ENCODE measurements at places on chromosomes 6 and 20. TPM values are rescaled to one million over a fixed set of nuclear protein-coding genes. Genes with fewer than 3 reads are reported as not detected.
A peak's percentile ranks its signal among the peaks of the same experiment; 100 is the strongest.

The CRIP3 gene
- total RNA-seq: 0.83 TPM

GRCh38 chr20:57714409-57715267, 4.8 kb upstream of the PMEPA1 start:
- peak; percentile 45 for DNase-seq

The EDN3 gene
- 3.6 TPM for total RNA-seq

The NFKBIE gene
- total RNA-seq: 20.1 TPM

The BPIFB4 gene
- total RNA-seq: not detected

DNA sequence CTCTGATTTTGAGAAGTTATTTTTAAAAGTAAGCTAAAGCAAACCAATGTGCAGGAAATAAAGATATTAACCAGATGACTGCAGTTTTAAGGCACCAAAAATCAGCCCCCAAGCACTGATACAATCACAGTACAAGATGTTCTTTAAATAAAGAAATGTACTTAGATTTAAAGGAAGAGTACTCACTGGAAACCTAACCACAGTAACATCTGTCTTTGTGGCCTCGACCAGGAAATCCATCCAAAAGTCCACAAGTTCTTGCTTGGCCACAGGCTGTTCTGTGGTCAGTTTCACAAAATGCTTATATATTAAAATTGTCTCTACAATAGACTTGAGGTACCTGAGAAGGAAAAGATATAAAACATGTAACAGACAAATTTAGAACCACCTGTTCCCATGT, 105.9 kb upstream of the MAP7 start:
- no peak for DNase-seq

The OXT gene
- not detected for total RNA-seq

GRCh38 chr6:16700202-16700915, 60.9 kb downstream of the ATXN1 start:
- no peak for DNase-seq

GRCh38 chr20:18637224-18637623, 49.4 kb downstream of the DTD1 start:
- DNase-seq: no peak

DNA sequence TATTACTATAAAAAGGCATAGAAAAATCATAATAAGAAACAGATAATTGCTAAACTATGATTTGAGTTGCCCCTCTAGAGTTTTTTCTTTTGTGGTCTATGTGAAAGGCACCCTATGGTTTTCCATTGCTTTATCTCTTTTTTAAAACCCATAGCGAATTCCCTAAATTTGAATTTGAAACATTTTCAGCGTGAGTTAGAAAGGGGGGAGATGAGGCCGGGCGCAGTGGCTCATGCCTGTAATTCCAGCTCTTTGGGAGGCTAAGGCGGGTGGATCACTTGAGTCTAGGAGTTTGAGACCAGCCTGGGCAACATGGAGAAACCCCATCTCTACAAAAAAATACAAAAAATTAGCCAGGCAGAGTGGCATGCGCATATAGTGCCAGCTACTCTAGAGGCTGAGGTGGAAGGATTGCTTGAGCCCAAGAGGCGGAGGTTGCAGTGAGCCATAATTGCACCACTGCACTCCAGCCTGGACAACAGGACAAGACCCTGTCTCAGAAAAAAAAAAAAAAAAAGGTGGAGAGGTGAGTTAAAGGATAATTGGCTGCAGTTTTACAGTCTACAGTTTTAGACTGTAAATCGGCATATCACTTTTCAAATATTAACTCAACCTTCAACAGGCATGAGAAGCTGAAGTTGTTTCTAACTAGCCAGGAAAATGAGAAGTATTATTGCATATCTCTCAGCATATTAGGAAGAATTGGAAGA, 46.3 kb downstream of the SHLD1 start:
- no peak for DNase-seq

- DNase-seq: peak; percentile 24
Measured at GRCh38 chr6:134373282-134373922, 55.5 kb upstream of the SGK1 start.

The KCNQ2 gene
- total RNA-seq: 0.28 TPM

- DNase-seq: no peak
Measured at GRCh38 chr6:88989215-88989614, 25.8 kb upstream of the RNGTT start.

- DNase-seq: no peak
Measured at GRCh38 chr6:81859884-81860283, 107.4 kb upstream of the TENT5A start.

DNA sequence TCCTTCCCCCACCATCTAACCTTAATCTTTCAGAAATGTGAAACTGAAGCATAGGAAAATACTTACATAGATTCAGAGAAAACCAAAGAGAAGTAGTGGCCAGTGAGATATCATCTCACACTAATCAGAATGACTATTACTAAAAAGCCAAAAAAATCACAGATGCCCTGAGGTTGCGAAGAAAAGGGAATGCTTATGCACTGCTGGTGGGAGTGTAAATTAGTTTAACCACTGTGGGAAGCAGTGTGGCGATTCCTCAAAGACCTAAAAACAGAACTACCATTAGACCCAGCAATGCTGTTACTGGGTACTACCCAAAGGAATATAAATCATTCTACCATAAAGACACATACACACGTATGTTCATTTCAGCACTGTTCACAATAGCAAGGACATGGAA, 9.2 kb upstream of the PREX1 start:
- DNase-seq: no peak

DNA sequence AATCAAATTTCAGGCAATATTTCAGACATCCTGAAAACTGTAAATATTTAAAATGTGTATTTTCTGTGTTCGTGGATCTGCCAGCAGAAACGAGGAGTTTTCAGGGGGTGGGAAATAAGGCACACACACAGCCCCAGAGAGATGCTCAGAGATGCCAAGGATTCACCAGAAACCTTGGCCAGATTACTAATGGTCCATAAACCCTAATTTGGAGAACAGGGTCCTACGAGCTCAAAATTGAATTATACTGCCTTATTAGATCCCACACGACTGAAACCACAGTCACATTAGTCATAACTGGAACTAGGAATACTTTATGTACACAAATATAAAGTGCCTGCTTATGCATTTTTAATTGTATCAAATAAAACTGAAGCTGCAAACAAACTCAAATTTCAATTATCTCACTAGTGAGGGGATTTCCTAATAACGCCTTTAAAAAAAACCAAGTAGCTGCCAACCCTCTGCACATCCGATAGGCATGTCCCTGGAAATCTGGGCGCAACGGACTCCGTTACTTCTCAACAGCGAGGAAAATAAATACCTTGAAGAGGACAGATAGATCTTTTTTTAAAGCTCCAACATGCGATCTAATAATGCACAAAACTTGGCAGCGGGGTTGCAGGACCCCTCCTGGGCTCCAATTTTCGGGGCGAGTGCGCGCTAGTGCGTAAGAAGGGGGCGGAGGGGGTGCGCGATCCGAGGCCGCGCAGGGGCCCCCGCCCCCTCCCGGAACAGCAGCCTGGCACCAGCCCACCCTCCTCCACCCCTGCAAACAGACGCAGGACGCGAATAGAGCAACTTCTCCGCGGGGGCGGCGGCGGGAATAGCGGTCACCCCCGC, 897 bp downstream of the CHD6 start:
- peak; percentile 58 for DNase-seq

The PRPH2 gene
- total RNA-seq: 1.7 TPM

GRCh38 chr20:42118001-42118400, 499.8 kb upstream of the CHD6 start:
- DNase-seq: no peak

The LYRM2 gene
- 26.1 TPM for total RNA-seq

DNA sequence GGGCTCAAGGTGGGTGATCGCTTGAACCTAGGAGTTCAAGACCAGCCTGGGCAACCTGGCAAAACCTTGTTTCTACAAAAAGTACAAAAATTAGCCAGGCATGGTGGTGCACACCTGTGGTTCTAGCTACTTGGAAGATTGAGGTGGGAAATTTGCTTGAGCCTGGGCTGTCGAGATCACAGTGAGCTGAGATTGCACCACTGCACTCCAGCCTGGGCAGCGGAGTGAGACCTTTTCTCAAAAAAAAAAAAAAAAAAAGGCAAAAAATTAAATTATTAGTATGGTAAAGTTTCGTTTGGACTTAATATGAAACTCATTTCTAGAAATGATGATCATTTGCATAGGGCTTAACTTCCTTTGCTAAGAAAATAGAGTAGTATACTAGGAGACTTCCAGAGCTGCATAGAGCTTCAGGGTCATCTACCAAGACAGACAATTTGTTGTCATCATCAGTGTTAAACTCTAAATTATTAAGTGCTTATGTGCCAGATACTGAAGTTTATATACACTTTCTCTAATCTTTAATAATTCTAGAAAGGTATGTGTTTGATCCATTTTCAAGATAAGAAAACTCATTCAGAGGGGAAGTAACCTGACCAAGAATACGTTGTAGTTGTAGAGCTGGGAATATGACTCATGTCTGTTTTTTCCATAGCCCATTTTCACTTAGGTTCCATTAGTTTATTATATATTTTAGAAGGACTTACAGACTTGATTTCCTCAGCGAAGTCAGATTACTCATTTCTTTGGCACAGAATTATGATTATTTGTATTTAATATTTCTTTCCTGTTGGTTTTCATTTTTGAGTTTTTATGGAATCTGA, 84.5 kb downstream of the SLC16A10 start:
- DNase-seq: no peak

- no peak for DNase-seq
Measured at GRCh38 chr6:139926711-139927110, 552.3 kb upstream of the CITED2 start.

- no peak for DNase-seq
Measured at GRCh38 chr6:4059115-4059777, 19.7 kb downstream of the FAM217A start.

GRCh38 chr6:125393449-125393858, 91.7 kb upstream of the HDDC2 start:
- peak; percentile 25 for DNase-seq

- no peak for DNase-seq
Measured at GRCh38 chr6:134254118-134254517, 63.8 kb downstream of the SGK1 start.

The SLC17A1 gene
- not detected for total RNA-seq

DNA sequence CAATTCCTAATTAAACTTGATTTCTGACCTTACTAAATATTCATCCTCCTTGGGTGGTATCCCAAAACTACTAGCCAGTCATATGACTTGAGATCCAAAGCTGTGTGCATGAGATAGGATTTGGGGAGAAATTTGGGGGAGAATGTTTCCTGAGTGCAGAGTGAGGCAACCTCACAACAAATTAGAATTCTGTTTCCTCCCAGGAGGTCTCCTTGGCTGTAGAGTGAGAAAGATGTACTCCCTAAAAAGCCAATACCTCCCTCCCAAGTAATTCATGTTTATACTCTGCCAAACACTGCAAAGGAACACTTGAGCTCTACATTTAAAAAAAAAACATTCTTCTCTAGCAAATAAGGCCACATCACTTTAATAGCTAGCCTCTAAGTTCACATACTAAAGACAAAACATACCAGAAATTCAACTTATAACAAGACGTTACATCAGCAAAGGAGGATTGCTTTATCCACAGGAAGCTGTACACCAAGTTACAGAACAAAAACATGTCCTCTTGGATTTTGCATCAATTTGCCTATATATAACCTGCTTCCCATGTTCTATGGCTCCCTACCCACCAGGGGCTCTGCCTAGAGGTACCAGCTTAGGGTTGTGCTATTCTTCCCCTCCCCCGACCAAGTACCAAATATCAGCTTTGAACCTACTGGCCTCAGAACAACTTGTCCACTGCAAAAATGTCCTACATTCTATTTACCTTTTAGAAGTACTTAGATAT, 15.4 kb upstream of the TMEM30A start:
- DNase-seq: no peak

- peak; percentile 69 for DNase-seq
Measured at GRCh38 chr20:36919715-36920333, 31.7 kb downstream of the SAMHD1 start.

The MAS1 gene
- total RNA-seq: 0.14 TPM

- no peak for DNase-seq
Measured at GRCh38 chr6:111824608-111825337, 48.5 kb downstream of the FYN start.

GRCh38 chr6:150290429-150290828, 78.4 kb upstream of the IYD start:
- DNase-seq: no peak

The MRAP2 gene
- total RNA-seq: 4.2 TPM

The SLC17A4 gene
- total RNA-seq: not detected

DNA sequence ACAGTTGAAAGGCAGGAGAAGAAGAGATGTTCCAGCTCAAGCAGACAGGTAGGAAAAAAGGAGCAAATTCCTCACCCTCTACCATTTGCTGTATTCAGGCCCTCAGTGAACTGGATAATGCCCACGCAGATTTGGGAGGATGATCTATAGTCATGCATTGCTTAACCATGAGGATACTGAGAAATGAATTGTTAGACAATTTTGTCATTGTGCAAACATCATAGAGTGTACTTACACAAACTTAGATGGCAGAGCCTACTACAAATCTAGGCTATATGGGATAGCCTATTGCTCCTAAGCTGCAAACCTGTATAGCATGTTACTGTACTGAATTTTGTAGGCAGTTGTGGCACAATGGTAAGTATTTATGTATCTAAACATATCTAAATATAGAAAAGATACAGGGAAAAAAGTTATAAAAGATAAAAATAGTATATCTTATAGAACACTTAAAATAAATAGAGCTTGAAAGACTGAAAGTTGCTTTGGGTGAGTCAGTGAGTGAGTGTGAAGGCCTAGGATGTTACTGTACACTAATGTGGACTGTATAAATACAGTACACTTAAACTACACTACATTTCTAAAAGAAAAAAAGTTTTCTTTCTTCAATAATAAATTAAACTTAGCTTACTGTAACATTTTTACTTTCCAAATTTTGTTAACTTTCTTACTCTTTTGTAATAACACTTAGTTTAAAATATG, 672.3 kb downstream of the UTRN start:
- no peak for DNase-seq

- DNase-seq: no peak
Measured at GRCh38 chr6:157952861-157953351, 28.8 kb upstream of the SYNJ2 start.

- no peak for DNase-seq
Measured at GRCh38 chr6:132695773-132696172, 18.1 kb downstream of the VNN1 start.

- DNase-seq: peak; percentile 31
Measured at GRCh38 chr6:147970970-147971369, 371.7 kb upstream of the SASH1 start.

- DNase-seq: peak; percentile 77
Measured at GRCh38 chr20:52150440-52151258, 40.9 kb downstream of the ZFP64 start.

The CALHM4 gene
- not detected for total RNA-seq

- DNase-seq: no peak
Measured at GRCh38 chr20:39990692-39991091, 698.3 kb downstream of the MAFB start.

The SLC23A2 gene
- total RNA-seq: 18.9 TPM

DNA sequence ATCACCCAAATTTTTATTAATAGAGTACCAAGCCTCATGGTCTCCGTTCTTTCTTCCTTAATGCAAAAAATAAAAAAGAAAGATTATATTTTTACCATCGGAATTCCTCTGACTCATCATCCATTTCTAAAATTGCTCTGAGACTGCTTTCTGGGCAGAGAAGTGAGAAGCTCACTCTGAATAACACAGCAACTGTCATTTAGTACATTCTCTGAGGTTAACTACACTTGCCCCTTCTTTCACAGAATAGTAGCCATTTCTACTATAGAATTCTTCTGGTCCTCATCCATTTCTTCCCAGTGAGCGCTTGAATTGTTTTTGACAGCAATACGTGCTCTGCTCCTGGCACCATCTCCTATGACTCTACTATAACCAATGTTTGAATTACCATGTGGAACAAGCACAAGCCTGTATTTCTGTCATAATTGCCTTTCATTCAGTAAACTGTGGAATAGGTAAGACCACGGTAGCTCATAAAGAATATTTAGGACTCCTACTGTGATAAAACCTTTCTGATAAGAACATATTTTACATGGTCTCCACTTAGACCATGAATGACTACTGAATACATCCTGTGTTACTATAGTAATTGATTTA, 435.5 kb upstream of the NRSN1 start:
- DNase-seq: no peak

The LGSN gene
- 3.5 TPM for total RNA-seq
